Right renal cortex interstitium (tissue), 3 donors: ENCODE measurements at places on chromosomes 7 and 10.

DNA sequence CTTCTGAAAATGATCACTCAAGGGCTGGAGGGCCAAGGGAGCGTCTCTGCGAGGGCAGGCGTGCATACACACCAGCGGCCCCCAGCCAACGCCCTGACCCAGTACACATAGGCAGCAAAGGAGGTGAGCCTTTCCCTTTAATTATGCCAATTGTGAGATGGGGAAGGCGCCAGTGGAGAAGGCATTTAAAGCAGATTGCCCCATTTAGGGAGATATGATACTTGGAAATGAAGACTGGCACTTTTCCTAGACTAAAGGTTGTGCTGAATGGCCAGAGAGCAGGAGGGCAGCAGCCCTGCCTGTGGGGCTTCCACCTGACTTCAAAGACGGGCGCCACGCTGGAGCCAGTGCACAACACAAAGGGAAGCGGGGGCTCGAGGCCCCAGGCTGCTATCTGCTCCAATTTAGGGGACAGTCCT is 24.1 kb downstream of the HIPK2 start:
- no peak for DNase-seq

- DNase-seq = no peak
Measured at GRCh38 chr7:158295966-158296797, 291.4 kb downstream of the PTPRN2 start.

GRCh38 chr7:100689230-100690135 is 4.6 kb downstream of the GIGYF1 start:
- DNase-seq = no peak

GRCh38 chr7:16498122-16498521 is 28.5 kb upstream of the LRRC72 start:
- no peak for DNase-seq

- DNase-seq = no peak
Measured at GRCh38 chr7:5050676-5051075, 5.0 kb downstream of the RBAK start.

- no peak for DNase-seq
Measured at GRCh38 chr10:118511711-118512110, 83.7 kb downstream of the PRLHR start.

GRCh38 chr10:124688889-124689670 is 55.1 kb downstream of the FAM53B start:
- DNase-seq = no peak

DNA sequence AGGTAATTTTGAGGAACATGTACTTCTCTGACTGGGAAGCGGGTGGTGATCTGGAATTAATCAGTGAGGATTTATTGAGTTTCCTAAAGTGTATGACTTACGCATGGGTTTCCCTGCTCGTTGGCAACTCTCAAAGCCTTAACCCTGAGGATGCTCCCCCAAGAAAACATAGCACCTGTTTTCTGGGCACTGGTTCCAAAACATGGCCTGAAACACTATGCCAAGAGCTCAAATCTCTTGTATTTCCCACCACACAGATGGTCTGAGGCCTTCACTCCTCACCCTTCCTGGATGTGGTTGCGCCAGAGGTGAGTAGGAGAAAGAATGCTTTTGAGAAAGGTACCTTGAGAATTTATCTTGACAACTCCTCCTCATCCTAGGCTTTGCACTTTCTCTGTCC is 250.4 kb downstream of the FZD1 start:
- no peak for DNase-seq

- no peak for DNase-seq
Measured at GRCh38 chr7:1238450-1238882, 5.8 kb downstream of the UNCX start.

- no peak for DNase-seq
Measured at GRCh38 chr10:26488344-26488743, 50.2 kb downstream of the APBB1IP start.

DNA sequence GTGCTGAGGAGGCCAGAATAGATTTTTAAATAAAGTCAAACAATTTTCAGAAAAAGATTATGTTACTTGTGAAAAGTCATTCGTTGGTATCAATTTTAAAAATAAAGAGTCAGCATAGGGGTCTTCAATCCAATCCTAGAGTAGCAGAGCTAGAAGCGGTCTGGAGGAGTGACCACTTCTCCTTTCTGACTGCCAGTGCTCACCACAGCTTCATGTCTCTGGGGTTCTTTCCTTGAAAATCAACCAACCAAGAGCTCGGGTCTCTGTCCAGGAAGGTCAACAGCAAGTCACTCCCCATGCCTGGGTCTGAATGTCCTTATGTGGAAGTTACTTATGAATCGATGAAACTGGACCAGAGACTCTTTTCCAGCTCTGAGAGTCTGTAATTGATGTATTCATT is 14.3 kb downstream of the PTPRN2 start:
- DNase-seq = no peak

DNA sequence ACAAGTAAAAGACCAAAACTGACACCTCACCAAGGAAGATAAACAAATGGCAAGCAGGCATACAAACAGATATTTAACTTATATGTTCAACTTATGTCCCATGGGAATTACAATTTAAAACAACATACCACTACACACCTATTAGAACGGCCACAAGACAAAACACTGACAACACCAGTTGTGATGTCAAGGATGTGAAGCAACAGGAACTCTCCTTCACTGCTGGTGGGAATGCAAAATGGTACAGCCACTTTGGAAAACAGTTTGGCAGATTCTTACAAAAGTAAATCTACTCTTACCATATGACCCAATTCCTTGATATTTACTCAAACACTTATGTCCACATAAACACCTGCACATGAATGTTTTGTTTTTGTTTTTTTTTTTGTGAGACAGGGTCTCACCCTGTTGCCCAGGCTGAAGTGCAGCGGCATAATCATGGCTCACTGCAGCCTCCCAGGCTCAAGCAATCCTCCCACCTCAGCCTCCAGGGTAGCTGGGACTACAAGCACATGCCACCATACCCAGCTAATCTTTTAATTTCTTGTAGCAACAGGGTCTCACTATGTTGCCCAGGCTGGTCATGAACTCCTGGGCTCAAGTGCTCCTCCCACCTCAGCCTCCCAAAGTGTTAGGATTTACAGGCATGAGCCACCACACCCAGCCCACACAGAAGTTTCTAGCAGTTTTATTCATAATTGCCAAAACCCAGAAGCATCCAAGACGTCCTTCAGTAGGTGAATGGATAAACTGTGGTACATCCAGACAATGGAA is 27.3 kb downstream of the HERC4 start:
- DNase-seq = no peak

DNA sequence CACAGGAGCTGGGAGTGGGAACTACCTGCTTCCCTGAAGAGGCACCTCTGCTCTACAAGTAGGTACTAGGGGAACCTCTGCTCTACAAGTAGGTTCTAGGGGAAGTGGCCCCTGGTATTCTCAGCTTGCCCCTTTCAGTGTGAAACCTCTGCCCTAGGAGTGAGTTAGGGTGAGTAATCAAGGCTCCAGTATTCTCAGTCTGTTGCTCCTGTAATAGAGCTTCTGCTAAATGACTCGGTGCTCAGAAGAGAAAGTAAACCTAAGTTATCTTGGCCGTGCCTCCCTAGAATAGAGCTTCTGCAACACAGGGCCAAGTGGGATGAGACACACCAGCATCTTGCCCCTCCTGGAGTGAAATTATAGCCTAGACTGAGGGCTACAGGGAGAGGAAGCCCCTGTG is 13.4 kb upstream of the RASSF4 start:
- DNase-seq = no peak

GRCh38 chr7:46459942-46460341 is 538.9 kb upstream of the IGFBP3 start:
- DNase-seq = no peak

GRCh38 chr7:47329320-47329926 is 252.5 kb downstream of the TNS3 start:
- DNase-seq = no peak

GRCh38 chr10:88968391-88968790 is 15.8 kb upstream of the ACTA2 start:
- DNase-seq = no peak
